ENCODE measurements at places on chromosomes 4 and X. TPM values are rescaled to one million over a fixed set of nuclear protein-coding genes. Genes with fewer than 3 reads are reported as not detected.

DNA sequence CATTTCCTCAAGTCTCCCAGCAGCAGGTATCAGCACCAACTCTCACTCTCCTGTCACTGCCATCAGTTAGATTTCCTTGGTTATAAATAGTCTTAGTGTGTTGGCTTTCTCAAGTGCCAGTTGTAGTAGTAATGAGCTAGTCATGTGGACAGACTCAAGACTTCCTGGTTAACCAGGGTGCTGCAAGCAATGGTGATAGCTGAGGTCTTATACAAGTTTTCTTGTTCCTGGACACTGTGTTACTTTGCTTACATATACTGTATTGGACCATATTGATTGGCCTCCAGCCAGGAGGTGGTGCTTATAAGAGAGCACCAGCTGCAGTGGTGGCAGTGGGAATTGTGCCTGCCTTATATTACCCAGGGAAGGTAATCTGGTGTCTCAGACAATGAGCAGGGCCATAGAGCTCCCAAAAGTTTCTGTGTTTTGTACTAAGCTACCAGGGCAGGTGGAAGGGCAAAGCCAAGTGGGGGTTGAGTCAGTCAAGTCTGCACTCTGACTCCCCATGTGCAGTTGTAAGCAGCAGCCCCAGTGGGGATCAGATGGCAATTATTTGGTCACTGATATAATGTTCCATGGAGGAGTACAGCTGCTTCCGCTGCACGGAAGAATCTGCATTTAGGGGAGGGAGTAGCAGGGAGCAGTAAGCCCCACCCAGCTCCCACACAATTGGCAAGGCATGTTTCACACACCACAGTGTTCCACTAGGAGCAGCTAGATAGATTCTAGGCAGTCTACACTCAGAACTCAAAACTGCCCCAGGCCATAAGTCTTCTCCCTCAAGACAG is 24.1 kb upstream of the ZDHHC15 start:
- no peak for DNase-seq

GRCh38 chr4:33537527-33537926 is 2706.8 kb downstream of the ARAP2 start:
- DNase-seq = no peak

The TLR3 gene
- 14.2 TPM for polyA plus RNA-seq

DNA sequence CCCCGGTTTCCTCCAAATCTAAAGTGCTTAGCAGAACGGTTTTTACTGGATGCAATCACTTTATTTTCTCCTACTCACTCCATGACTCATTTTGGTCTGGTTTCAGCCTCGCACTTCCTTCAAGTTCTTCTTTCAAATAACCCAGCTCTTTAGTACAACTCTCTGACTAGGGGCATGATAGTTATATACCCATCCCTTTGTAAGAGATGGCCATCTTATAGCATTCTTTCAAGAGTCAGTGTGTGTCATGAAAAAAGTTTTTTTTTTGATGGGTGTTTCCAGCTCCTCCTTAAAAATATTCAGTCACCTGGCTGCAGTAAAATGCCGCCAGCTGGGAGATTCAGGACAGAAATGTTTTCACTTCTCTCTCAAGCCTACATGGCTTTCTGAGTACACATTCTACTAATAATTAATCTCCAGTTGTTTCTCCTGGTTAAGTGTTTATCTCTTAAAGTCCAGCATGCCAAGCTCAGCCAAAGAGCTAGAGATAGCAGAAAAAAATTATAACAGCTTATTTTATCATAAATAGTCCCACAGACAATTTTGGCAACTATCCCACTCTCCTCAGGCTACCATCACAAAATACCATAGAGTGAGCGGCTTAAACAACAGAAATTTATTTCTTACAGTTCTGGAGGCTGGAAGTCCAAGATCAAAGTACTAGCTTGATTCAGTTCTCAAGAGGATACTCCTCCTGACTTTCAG is 139.3 kb downstream of the GASK1B start:
- no peak for DNase-seq

- DNase-seq = no peak
These were observed 19.1 kb downstream of the MFAP3L start for GRCh38 chr4:170007113-170007512.

GRCh38 chrX:44742480-44743155 is 101.2 kb upstream of the DUSP21 start:
- no peak for DNase-seq

The SHROOM4 gene
- polyA plus RNA-seq = 16.3 TPM

GRCh38 chr4:141124224-141124623 is 9.0 kb downstream of the RNF150 start:
- DNase-seq = no peak

The NOX1 gene
- polyA plus RNA-seq = 0.33 TPM

The HDX gene
- 6.6 TPM for polyA plus RNA-seq

- no peak for DNase-seq
These were observed 28.7 kb downstream of the FAM9C start for GRCh38 chrX:13015536-13016236.

- no peak for DNase-seq
These were observed 107.4 kb downstream of the HMX1 start for GRCh38 chr4:8763966-8764901.

DNA sequence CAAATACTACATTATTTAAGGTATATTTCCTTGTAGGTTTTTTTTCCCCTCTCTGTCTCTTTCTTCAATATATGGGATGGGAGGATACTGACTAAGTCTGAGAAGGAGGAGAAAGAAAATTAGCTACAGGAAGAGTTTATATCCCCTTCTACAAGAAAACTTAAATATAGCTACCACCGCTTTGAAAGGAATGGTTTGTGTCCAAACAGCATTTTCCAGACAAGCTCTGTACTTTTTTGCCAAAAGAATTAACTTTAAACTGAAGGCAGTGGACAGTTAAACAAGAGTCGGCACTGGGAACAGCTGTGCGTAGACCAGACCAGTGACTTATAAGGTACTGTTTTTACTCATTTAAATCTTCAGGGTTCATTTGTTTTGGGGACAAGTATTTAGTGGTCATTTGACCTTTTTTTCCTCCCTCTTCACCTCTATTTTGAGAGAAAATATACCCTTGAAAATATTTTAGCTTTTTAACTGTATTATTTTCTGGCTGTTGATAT is 303.7 kb downstream of the ARHGAP24 start:
- DNase-seq = no peak

GRCh38 chr4:16271411-16271810 is 45.1 kb upstream of the TAPT1 start:
- DNase-seq = no peak

DNA sequence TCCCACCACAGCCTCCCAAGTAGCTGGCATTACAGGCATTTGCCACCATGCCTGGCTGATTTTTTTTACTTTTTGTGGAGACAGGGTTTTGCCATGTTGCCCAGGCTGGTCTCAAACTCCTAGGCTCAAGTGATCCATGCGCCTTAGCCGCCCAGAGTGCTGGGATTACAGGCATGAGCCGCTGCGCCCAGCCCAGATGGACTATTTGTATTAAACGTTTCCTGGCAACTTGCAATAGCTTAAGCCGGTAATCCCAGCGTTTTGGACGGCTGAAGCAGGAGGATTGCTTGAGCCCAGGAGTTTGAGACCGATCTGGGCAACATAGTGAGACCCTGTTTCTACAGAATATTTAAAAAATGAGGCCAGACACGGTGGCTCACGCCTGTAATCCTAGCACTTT is 18.4 kb downstream of the UBE2K start:
- DNase-seq = no peak

DNA sequence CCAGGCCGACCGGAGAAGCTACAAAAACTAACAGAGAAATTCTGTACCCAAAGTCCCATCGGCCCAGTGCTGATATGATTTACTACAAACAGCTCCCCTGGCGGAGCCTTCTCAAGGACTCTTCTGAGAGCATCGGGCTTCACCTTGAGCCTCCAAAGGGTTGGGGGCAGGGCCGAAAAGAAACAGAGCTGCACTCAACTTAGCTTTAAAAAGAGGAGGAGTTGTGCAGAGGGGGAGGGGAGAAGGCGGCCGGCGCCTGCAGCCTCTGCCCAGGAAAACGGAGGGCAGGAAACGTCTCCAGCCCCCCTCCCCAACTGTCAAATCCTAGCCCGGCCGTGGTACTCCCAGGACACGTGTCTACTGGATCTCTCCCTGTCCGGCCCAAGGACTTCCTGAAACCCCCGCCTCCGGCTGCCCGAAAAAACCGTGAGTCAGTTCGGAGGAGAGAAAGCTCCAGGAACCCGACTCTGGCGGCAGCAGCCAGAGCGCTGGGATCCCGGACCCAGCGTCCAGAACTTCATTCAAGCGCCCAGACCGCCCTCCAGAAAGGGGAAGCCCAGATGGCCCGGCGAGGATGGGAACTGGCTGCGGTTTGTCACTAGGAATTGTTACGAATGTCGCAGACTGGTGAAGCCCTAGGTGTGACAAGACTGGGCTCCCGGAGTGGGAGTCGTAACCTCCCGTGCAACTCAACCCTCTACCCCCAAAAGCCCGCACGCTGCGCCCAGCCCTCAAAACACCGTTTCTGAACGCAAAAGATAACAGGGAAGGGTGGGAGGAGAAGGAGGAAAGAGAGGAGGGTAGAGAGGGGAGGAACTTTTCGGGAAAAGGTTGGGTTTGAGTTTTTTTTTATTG is 973 bp downstream of the ADAMTS3 start:
- peak; percentile 67 for DNase-seq

GRCh38 chr4:169383724-169384123 is 113.0 kb upstream of the SH3RF1 start:
- DNase-seq = no peak
